ENCODE measurements at places on chromosomes 16 and 17.

DNA sequence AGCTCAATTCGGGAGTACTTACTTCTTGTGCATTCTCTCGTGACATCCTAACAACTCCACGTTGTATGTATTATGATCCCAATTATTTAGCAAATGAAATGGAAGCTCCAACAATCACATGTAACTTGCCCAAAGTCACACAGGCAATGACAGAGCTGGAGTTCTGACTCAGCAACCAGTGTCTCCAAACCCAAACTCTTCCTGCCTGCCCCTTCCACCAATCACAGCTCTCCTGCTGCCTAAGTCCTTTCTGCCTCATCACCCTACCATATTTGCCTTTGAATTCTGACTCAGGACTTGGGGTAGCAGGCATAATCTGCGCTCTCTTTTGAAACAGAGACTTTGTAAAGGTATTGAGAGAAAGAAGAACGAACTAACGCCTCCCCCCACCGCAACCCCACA lies 245.2 kb upstream of the MAF start:
- DNase-seq: no peak

DNA sequence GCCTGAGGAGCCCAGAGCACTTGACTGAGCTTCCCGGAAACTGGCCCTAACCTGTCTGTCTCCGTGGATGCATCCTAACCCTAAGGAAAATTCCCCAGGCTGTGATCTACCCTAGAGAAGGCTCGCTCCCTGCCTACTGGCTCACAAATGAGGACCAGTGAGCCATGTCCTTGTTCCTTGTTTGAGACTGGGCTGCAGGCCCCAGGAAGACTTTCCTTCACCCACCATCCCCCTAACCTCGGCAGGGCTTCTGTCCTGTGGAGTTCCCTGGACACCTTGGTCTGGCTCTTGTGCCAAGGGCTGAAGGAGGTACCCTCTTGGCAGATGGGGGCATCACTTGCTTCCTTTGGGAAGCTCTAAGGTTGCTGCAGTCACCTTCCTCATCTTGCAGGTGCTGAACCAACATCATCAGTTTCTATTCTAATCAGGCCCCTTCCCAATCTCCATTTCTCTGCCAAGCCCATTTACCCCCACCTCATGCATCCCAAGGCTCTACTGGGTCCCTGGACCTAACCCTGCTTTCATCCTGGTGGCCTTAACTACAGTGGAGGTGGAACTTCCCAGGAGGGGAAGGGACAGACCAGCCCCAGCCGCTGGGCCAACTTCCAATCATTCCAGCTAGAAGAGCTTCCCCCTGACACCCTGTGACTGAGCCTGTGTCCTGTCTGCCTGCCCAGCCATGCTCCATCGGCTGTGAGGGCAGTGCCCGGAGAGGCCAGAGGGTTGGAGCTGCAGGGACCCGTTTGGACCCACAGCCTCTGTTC lies 12.4 kb downstream of the RNF40 start:
- DNase-seq: no peak

DNA sequence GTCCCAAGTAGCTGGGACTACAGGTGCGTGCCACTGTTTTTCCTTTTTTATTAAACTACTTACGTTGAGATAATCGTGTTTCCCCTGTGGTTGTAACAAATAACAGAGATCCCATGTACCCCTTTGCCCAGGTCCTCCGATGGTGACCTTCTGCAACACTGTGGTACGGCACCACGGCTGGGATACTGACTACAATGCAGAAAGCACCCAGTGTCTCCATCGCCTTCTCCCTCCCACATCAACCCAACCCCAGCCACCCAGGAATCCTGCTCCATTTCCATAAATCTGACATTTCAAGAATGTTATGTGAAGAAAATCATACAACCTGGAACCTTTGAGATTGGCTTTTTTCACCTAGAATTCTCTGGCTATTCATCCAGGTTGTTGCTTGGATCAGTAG lies 22.1 kb downstream of the MPRIP start:
- DNase-seq: no peak

GRCh38 chr17:27577884-27578717 lies 52.9 kb upstream of the LGALS9 start:
- DNase-seq: no peak

GRCh38 chr16:69443927-69444631 lies 19.7 kb downstream of the CYB5B start:
- peak; percentile 4 for DNase-seq
